ENCODE measurements at places on chromosomes 13 and 19.
A peak's percentile ranks its signal among the peaks of the same experiment; 100 is the strongest.

DNA sequence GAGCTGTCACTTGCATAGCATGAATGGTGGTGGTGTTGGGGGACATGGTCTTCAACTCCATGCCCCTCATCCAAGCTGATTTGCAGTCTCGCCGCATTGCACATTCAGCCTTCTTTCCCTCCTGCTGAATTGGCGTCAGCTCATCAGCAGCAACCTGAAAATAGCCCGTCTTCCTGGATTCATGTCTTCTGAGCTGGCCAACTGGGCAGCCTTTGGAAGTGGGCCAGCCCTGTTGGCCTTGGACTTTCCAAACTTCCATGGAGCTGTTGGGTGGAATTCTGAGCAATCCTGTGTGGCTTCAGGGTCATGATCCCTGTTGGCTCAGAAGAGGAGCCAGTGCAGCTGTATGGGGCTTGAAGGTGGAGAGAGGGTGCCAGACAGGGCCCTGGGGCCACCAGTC lies 68.8 kb downstream of the ZNF536 start:
- no peak for DNase-seq

- peak; percentile 93 for DNase-seq
Measured at GRCh38 chr19:47112166-47112996, 1.2 kb downstream of the ZC3H4 start.

- no peak for DNase-seq
Measured at GRCh38 chr13:25864116-25864515, 187.7 kb downstream of the SHISA2 start.

DNA sequence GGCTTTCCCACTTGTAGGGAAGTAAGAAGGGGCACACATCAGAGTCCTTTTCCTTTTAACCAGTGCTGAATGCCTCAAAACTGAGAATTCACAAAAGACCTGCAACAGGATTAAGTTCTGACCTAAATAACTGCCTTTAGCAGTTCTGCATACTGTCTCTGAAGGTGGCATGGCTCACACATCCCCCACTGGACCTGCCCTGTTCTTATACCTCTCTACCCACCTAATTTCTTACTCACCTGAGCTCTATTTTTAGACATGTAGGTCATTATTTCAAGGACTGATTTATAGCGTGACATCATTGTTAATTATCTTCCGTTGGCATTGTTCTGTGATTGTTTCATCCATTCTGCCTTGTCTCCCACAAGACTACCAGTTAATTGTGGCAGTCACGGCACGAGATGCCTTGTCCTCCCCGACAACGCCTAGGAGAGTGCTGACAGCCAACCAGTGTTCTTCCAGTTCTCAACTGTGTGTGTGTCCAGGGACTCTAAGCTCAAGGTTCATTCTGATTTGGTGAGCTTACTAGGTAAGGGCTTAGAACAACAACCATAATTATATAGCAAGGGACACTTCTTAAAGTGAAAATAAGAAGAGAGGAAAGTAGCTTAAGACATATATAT lies 27.1 kb upstream of the UBL3 start:
- DNase-seq, result no peak

- peak; percentile 98 for DNase-seq
Measured at GRCh38 chr19:2900296-2901252, at the start of gene ZNF57. TSS of gene ZNF57 (plus strand) at chr19:2900928. CDS start at chr19:2901046, 118 bp downstream.

GRCh38 chr13:108859197-108860012 lies 230.0 kb downstream of the MYO16 start:
- DNase-seq, result no peak

DNA sequence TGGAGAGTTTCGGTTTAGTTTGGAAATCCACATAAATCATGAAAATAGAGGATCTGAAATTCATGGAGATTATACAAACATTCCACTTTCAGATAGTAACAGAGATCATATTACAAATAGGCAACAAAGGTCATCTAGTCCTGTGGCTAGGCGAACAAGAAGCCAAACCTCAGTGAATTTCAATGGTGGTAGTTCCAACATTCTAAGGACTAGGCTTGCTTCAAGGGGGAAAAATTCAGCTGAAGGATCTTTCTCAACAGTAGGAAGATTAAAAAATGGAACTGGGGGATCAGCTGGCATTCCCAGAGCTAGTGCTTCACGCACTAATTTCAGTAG lies 47.0 kb downstream of the FOXO1 start:
- no peak for DNase-seq

Data from CD4-positive, alpha-beta T cell treated with Interleukin-17A for 1 hour (primary cell).